ENCODE measurements at places on chromosomes 7 and 10. TPM values are rescaled to one million over a fixed set of nuclear protein-coding genes. Genes with fewer than 3 reads are reported as not detected.

GRCh38 chr10:124243702-124244121, 150.3 kb upstream of the CHST15 start:
- peak; percentile 51 for DNase-seq

DNA sequence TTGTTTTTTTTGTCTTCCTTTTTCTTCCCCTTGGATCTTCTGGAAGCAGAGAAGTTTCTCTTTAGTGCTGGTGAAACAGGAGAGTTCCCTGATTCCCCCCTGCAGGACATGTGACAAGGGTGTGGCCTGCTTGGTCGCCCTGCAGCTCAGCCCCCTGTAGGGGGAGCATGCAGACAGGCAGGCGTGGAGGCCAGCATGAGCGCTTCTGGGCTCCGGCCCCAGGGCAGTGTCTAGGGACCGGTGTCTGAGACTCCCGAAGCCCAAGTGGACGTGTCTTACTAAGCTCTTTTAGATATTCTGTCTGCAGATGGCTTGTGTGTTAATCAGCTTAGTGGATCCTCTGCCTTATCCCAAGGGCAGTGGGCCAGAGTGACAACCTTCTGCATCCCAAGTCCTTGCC, 26.1 kb downstream of the PRSS58 start:
- DNase-seq: no peak

DNA sequence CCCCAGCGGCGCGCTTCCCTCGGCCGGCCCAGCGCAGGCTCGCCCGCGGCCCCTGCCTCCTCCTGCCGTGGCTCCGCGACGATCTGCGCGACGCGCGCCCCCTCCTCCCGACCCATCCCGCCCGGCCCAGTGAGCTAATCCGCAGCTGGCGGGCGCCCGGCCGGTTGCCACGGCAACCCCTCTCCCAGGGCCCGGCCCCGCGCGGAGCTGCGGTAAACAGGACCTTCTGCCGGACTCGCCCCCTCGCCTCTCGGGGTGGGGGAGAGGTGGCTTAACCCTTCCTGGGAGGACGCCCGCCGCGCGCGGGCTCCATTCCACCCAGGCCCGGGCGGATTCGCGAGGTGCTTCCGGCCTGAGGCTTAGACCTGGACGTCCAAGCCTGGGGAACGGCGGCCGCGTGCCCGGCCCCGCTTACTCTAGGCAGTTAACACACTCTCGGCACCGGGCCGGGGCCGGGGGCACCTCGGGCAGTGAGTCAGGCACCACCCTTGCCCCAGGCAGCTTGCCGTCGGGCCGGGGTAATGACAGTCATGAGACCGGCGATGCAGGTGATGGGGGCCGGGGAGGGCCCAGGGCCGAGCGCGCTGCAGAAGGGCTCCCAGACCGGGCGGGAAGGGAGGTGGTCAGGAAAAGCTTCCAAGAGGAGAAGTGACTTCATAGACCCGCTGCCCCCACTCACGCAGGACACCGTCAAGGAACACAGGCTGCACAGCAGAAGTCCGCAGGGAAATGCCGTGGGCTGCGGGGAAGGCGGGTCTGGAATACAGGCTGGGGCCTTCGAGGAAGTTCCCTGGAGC, at the start of gene DENND2A:
Gene DENND2A (minus strand): TSS at position 87 of the 797 bp plus-strand sequence. CDS start 38,416 bp downstream, outside the sequence.
- peak; percentile 87 for DNase-seq

DNA sequence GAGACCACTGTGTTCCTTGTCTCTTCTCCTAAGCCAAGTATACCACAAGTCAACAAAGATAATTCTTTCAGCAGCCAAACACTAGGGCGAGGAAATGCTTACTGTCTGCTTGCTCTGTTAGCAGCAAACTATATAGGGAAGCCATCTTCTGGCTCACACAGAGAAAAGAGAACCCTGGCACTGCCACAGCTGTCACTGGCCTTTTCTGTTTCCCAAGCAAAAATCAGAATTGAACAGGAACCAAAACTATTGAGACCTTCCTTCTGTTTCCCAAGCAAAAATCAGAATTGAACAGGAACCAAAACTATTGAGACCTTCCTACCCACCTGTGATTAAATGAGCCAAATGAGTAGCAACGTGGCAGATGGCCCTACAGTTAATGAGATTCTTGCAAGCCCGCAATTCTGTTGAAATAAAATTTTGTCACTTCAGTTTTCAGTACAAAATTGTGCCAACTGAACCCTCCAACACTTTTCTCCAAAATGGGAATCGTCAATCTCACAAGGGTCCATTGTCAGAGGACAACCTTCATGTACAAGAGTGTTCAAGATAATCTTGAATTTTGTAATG, 54.5 kb downstream of the LRRTM3 start:
- DNase-seq: no peak

DNA sequence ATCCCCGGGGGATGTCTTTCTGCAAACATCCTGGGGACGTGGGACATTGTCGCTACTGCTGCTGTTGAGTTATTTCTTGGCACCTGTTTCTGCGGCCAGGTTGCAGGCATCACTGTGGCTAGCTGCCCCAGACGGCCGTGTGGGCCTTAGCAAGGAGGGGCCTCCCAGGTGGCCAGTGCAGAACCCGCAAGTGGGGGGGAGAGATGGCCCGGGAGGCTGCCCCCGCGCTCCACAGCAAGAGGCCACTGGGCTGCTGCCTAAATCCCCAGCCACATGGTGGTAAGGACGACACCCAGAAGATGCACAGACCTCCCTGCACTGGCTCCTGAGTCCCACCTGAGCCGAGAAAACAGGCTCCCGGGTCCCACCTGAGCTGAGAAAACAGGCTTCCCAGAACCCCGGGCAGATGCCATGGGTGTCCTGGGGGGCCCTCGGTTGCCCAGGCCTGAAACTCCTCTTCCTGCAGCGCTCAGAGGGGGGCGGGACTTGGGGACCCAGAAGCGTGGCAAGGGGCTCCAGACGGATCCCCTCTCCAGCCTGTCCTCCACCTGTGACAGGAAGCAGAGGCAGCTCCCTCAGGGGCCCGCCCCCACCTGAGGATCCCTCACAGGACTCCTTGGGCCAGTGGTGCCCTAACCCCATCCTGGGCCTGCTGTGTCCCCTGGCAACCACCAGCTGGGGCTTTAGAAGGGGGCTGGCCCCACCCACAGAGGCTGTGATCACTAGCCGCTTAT, 952 bp upstream of the MAFK start:
- DNase-seq: peak; percentile 75

GRCh38 chr10:110313674-110314073, 9.0 kb upstream of the SMNDC1 start:
- no peak for DNase-seq

- no peak for DNase-seq
Measured at GRCh38 chr7:134056816-134057215, 70.3 kb upstream of the LRGUK start.

GRCh38 chr7:1674161-1675035, 4.3 kb downstream of the ELFN1 start:
- DNase-seq: peak; percentile 67

DNA sequence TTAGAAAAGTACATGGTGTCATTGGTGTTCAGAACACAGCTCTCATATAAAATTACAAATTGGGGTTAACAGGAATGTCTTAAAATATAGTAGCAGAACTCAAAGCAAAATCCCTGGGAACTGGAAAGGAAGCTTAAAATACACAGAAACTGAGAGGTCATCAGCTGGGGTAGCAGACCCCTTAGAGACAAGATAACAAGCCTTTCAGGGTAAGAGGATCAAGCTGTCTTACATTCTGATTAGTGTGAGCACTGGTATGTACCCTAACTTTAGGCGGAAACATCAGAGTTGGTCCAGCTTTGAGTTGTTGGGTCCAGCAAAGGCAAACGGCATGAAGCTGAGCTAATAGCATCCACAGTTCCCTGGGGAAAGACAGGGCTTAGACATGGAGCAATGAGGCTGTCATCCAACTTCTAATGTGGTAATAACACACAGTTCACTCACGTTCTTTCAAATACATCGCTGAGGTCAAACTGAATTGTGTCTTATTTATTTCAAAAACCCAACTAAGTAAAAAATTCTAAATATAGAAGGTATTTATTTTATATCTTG, 32.6 kb downstream of the ARHGAP21 start:
- no peak for DNase-seq

- no peak for DNase-seq
Measured at GRCh38 chr10:102299873-102300272, 54.5 kb downstream of the GBF1 start.

DNA sequence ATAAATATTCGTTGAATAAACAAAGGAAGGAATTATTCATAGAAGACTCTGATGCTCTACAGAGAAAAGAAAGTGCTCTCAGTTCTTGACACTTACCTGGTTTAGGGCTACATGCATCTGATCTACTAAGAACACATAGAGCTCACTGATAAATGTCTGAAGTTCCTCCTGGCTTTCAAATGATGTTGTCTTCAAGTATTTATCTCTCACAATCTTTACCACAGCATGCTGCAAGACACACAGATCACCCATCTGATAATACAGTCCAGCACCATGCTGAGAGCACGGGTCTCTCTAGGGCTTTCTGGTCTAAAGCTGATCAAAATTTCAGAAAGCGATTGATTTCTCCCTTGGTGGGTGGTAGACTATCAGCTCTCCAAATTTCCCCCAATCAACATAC, 44.5 kb upstream of the MRPS16 start:
- no peak for DNase-seq

- DNase-seq: no peak
Measured at GRCh38 chr10:61397175-61397986, 55.8 kb downstream of the TMEM26 start.

GRCh38 chr7:90843472-90843871, 247.4 kb downstream of the CDK14 start:
- no peak for DNase-seq

- no peak for DNase-seq
Measured at GRCh38 chr10:13784067-13784466, 197.3 kb downstream of the PRPF18 start.

DNA sequence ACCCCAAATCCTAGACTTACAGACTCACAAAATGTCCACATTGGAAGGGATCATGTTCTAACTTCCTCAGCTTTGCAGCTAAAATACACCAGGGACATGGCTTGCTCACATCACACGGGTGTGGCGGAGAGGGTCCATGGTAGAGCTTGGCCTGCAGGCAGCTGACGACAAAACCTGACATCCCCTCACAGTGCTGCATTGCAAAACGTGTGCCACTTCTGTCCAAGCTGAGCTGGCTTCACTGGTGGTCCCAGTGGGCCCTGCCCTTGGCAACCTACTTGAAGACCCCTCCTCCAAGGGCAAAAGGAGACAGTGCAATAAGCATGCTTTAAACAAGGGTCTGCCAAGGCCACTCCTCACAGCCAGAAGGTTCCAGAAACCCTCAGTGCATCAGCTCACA, 21.9 kb downstream of the ANXA11 start:
- peak; percentile 74 for DNase-seq

- no peak for DNase-seq
Measured at GRCh38 chr7:120654241-120654640, 203.7 kb downstream of the TSPAN12 start.

RNF32 gene
- total RNA-seq: not detected

ADCYAP1R1 gene
- total RNA-seq: 6.1 TPM

LRRN3 gene
- total RNA-seq: 0.51 TPM

CDK1 gene
- 2.1 TPM for total RNA-seq

NUTM2E gene
- not detected for total RNA-seq

ACHE gene
- total RNA-seq: 2.0 TPM

Data from aorta (tissue), 5 donors.